ENCODE measurements at places on chromosomes 2 and 18.

DNA sequence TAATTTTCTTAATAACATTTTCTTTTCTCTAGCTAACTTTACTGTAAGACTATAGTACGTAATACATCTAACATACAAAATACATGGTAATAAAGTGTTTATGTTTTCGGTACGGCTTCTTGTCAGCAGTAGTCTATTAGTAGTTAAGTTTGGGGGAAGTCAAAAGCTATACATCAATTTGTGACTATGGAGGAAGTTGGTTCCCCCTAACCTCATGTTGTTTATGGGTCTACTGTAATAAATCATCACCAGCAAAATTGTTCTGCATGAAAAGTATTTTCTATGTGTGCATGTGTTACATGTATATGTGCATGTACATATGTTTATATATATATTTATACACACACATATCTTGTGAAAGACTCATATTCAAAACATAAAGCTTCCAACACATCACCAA, 303.0 kb downstream of the TRIB2 start:
- no peak for DNase-seq

- DNase-seq: no peak
Measured at GRCh38 chr18:24672165-24672941, 211.9 kb downstream of the HRH4 start.

DNA sequence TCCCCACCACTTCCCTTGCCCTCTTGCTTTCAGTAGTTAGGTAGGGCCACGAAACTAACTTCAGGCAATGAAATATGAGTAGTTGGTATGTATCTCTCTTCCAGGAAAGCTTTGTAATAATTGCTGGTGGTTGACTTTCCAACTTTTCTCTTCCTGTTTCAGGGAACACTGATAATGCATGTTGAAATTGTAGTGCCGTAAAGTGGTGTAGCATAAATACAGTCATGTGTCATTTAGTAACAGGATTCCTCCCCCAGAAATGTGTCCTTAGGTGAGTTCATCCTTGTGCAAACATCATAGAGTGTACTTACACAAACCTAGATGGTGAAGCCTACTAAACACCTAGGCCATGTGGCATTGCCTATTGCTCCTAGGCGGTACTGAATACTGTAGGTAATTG, 429.2 kb downstream of the PID1 start:
- no peak for DNase-seq

GRCh38 chr2:168114040-168114439, 133.4 kb downstream of the STK39 start:
- DNase-seq: no peak

GRCh38 chr2:105607920-105608504, 136.7 kb upstream of the NCK2 start:
- DNase-seq: no peak

Data from RPMI8226 (cell line).